ENCODE measurements at places on chromosomes 5 and 9.

DNA sequence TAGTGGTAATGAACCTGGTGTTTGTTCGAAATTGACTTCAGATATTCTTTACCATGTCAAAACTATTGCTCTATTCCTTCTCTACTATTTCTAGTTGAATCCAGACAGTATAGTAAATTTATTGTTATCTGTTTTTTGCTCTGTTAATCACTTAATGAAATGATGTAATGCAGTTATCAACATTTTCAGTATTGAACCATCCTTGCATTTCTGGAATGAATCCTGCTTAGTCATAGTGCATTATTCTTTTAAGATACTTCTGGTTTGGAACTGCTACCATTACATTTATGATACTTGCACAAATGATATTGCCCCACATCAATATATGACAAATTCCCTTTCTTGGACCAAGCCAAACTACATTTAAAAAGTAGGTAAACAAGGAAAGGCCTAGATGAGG, 554.0 kb upstream of the KLF4 start:
- DNase-seq = no peak

DNA sequence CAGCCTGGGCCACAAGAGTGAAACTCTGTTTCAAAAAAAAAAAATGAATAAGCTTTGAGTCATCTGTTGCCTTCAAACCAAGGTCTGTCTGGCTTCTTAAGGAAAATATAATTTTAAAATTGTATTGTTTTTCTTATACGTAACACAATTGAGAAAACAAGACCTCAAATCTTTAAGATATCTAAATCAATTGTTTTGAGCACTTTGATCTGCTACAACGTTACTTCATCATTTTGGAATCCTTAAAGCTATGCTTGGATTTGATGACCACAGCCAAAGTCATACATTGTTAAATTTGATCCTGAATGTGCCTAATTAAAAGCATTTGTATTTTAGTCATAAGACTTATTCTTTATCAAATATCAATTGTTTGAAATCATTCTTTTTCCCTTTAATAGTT, 37.7 kb upstream of the VCAN start:
- no peak for DNase-seq

DNA sequence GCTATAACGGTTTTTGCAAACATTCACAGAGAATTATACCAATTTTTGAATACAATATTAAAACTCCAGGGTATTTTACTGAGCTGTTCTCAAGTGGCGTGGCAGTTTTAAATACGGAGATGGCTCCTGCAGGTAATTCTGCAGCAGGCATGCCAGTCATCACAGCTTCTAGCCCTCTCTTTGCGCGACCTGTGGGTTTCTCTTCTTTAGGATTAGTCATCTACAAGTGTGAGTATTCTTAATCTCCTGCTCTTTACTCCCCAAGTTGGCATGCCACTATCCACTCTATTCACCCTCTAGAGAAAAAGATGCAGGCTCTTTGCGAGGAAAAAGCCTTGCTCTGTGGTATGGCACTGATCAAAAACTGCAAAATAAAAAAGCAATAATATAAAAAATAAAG, 43.9 kb downstream of the ANKRD31 start:
- DNase-seq = no peak

- DNase-seq = no peak
These were observed 13.2 kb upstream of the AGGF1 start for GRCh38 chr5:77016962-77017361.

- no peak for DNase-seq
These were observed 169.6 kb upstream of the SNX2 start for GRCh38 chr5:122605236-122605635.

DNA sequence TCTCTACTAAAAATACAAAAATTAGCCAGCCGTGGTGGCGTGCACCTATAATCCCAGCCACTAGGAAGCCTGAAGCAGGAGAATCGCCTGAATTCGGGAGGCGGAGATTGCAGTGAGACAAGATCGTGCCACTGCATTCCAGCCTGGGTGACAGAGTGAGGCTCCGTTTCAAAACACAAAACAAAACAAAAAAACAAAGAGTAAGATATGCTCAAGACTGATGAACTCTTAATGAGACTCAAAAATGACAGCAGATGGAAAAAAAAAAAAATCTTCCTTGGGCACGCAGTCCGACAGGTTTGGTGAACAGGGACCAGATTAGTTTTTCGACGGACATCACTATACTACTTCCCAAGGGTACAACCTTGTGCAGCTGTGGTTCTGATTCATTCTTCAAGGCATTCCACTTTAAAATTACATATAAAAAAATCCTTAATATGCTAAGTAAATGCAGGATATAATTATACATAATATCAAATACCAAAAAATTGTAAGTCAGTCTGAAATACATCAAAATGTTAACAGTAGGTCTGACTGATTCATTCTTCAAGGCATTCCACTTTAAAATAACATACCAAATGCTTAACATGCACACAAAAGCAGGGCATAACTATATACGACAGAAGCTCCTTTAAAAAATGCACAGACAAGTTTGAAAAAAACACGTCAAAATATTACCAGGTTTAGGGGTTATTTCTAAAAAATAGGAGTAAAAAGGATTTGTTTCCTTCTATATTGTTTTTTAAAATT, 12.3 kb downstream of the PSIP1 start:
- no peak for DNase-seq

- DNase-seq = no peak
These were observed 27.3 kb upstream of the ZSWIM6 start for GRCh38 chr5:61304590-61305381.

DNA sequence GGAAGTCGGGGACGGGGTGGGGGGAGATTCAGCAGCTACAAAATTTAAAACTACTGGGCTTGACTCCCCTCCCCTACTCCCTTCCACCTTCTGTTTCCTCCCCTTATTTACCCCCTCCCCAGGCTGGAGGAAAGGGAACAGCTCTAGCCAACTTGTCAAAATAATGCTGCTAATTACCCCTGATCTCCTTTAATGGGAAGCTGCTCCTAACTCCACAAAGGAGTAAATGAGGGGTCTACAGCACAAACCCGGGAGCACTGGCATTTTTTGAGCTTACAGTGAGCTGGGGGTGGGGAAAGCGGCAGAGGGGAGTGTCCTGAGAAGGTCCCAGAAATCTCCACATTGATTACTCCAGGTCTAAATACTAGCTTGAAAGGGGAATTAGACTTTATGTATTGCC, 3.1 kb downstream of the PTCH1 start:
- no peak for DNase-seq

DNA sequence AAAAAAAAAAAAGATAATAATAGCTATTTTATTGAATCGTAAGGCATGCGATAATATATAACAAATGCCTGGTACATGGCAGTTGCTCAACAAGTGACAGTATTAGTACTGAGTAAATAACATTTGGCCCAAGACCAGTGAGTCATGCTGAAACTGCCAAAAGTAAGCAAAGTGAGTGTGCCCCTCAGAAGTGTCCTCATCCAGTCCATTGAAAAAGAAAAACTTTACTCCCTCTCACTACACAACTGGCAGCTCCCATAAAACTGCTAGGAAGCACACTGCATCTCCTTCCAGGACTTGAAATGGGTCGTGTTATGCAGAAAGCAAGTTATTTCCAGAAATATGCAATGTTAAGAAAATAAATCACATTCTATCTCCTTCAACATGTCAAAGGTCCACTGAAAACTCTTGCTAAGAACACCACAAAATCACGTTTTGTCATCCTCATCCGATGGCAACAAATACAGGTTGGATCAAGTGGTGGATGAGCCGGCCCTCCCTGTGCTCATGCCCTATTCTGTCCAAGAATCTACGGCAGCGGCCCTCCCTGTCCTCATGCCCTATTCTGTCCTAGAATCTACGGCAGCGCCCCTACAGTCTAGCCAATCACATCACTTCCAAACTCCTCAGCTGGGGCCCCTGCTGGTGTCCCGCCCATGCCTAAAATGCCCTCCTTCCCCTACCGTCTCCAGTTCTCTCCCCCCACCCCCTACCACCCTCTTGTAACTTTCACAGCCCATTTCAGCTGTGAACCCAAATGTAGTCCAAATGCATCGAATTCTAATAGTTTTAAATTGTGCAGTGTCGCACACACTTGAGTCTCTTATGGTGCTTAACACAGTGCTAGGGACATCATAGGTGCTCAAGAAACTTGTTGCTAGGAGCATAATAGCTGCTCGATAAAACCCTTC, 12.5 kb downstream of the PTCH1 start:
- no peak for DNase-seq

- DNase-seq = no peak
These were observed 3.6 kb downstream of the PTRH1 start for GRCh38 chr9:127711831-127712274.

DNA sequence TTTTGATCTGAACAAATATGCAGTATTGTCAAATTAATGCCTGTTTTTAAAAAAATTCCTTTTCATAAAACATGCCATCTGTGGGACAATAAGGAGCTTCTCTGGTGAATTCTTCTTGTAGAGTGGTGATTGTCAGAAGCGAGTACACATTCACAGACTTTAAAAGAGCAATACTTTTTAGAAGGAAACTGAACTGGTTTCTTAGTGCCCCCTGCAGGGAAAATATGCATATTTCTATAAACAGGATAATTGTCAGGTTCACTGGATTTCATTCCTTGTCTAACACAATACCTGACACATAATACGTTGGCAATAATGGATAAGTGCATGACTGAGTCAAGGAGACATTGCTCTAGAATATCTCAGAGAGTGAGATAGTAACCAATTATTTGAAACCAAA, 133.7 kb downstream of the KIF4B start:
- no peak for DNase-seq
